ENCODE measurements at places on chromosomes 2 and 18.
A peak's percentile ranks its signal among the peaks of the same experiment; 100 is the strongest.

- no peak overlapping the region for H3K27ac ChIP-seq
- H3K36me3 ChIP-seq: no peaks in the 10 kb centered on the region
- no peak for DNase-seq
- no peak overlapping the region for H3K4me3 ChIP-seq
Observed at GRCh38 chr18:5912566-5912965, 17.2 kb upstream of the TMEM200C start.

DNA sequence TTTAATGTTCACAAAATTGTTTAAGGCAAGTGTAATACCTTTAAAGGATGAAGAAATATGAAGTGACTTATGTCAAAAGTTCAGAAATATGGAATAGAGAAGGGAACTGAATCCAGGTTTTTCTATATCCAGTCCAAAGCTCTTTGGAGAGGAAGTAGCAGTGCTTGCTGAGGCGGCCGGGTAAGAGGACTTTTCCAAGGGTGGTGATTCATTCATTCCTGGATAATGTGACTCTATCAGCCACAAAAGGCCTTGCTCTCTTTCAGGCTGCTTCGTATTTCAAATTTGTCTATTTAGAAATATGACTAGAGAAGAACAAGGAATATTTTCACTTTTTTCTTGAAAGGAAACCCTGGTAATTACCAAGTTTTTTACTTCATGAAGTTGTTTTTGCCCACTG, 830.1 kb upstream of the ZEB2 start:
- no peaks in the 10 kb centered on the region for H3K4me1 ChIP-seq
- H3K27ac ChIP-seq: no peak overlapping the region
- DNase-seq: no peak
- H3K36me3 ChIP-seq: no peaks in the 10 kb centered on the region
- no peak overlapping the region for H3K4me3 ChIP-seq
- no peaks in the 10 kb centered on the region for H3K27me3 ChIP-seq

DNA sequence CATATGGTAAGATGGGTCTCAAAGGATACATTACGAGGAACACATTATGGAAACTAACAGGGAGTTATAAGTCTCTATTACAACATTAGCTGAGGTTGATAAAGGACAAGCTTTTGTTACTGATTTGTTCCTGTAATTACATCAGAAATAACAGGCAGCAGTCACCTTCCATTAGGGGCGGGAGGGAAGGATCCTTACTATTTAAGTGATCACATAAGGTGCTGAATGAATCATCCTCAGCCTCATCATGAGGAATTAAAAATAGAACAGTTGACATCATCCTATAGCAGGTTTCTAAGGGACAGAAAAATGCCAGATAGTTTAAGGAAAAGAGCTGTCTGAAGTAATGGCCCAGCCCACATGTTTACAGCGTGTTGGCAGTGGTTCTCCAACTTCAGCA, 86.9 kb upstream of the MGAT5 start:
- no peaks in the 10 kb centered on the region for H3K27me3 ChIP-seq
- H3K27ac ChIP-seq: no peak overlapping the region
- no peaks in the 10 kb centered on the region for H3K36me3 ChIP-seq
- DNase-seq: no peak
- peaks cover 4% of the 10 kb centered on the region for H3K4me1 ChIP-seq
- no peak overlapping the region for H3K4me3 ChIP-seq

- no peak for DNase-seq
- no peaks in the 10 kb centered on the region for H3K4me1 ChIP-seq
- no peak overlapping the region for H3K4me3 ChIP-seq
- no peaks in the 10 kb centered on the region for H3K36me3 ChIP-seq
Observed at GRCh38 chr2:179340678-179341077, 76.0 kb upstream of the SESTD1 start.

- no peaks in the 10 kb centered on the region for H3K27me3 ChIP-seq
- H3K4me3 ChIP-seq: no peak overlapping the region
- H3K36me3 ChIP-seq: no peaks in the 10 kb centered on the region
- no peak overlapping the region for H3K27ac ChIP-seq
- H3K4me1 ChIP-seq: no peaks in the 10 kb centered on the region
- DNase-seq: no peak
Observed at GRCh38 chr2:219636144-219636915, 8.9 kb downstream of the SLC4A3 start.

GRCh38 chr2:183521911-183522310, 397.7 kb downstream of the NUP35 start:
- H3K4me1 ChIP-seq: no peaks in the 10 kb centered on the region
- DNase-seq: no peak
- H3K27ac ChIP-seq: no peak overlapping the region
- H3K27me3 ChIP-seq: no peaks in the 10 kb centered on the region

- H3K27me3 ChIP-seq: no peaks in the 10 kb centered on the region
- no peak for DNase-seq
- H3K27ac ChIP-seq: no peak overlapping the region
- H3K36me3 ChIP-seq: no peaks in the 10 kb centered on the region
- no peak overlapping the region for H3K4me3 ChIP-seq
- H3K4me1 ChIP-seq: peaks cover 1% of the 10 kb centered on the region
Observed at GRCh38 chr2:10890706-10891270, 20.9 kb upstream of the KCNF1 start.

DNA sequence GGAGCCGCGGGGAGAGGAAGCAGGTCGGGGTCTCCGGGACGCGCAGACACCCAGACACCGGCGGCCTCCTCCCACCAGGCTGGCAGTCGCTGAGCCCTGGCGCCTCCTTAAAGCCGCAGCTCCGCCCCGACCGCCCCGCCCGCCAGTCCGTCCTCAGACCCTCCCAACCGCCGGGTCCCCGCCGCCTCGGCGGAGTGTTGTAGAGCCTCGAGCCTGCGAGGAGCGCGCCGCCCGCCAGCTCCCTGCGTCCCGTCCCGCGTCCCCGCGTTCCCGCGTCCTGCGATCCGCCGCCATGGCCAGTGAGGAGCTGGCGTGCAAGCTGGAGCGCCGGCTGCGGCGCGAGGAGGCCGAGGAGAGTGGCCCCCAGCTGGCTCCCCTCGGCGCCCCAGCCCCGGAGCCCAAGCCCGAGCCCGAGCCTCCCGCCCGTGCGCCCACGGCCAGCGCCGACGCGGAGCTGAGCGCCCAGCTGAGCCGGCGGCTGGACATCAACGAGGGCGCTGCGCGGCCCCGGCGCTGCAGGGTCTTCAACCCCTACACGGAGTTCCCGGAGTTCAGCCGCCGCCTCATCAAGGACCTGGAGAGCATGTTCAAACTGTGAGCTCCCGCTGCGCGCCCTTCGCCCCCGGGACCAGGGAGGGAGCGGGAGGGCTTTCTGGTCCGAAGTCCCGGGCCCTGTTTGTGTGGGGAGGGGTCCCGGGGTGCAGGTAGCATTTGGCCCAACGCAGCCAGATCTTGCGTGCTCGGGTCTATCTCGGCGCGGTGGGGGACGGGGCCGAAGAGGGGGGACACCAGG, at the start of gene EFHD1:
Gene EFHD1 (plus strand): TSS at position 192 of the 793 bp plus-strand sequence. CDS start 101 bp downstream, at position 293.
- H3K4me1 ChIP-seq: peaks cover 3% of the 10 kb centered on the region
- no peak within 1 kb of the TSS for H3K27ac ChIP-seq
- no peak for DNase-seq
- peak within 1 kb of the TSS; percentile 56 for H3K4me3 ChIP-seq

DNA sequence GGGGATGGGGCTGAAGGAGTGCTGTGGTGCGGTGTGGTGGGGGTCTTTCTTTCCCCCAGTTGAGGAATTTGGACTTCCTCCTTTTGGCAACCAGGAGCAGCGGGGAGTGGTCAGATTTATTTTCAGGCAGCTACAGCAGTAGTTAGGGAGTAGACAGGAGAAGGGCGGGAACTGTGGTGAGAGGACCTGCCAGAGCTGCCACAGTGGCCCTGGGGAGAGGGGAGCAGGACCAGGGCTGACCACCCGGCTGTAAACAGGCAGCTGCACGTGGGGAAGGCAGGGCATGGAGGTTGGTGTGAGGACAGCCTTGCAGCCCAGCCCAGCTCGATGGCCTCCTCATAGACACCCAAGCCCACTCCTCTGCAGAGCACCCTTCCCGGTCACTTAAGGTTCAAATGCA, 197.2 kb downstream of the GLI2 start:
- no peaks in the 10 kb centered on the region for H3K36me3 ChIP-seq
- no peak for DNase-seq
- H3K27me3 ChIP-seq: no peaks in the 10 kb centered on the region
- no peak overlapping the region for H3K4me3 ChIP-seq
- H3K4me1 ChIP-seq: peaks cover 2% of the 10 kb centered on the region

GRCh38 chr2:237118025-237118424, 32.3 kb downstream of the COPS8 start:
- H3K4me1 ChIP-seq: no peaks in the 10 kb centered on the region
- H3K27ac ChIP-seq: no peak overlapping the region
- no peak for DNase-seq
- H3K36me3 ChIP-seq: no peaks in the 10 kb centered on the region
- H3K4me3 ChIP-seq: no peak overlapping the region
- no peaks in the 10 kb centered on the region for H3K27me3 ChIP-seq

- no peak overlapping the region for H3K4me3 ChIP-seq
- no peak overlapping the region for H3K27ac ChIP-seq
- no peaks in the 10 kb centered on the region for H3K36me3 ChIP-seq
- DNase-seq: no peak
Observed at GRCh38 chr18:63175264-63175663, 144.3 kb downstream of the BCL2 start.
